ENCODE measurements at places on chromosomes 4 and X. TPM values are rescaled to one million over a fixed set of nuclear protein-coding genes. Genes with fewer than 3 reads are reported as not detected.

Gene AREG
- 129 TPM for total RNA-seq

Gene YIPF7
- not detected for total RNA-seq

Gene PGAM4
- not detected for total RNA-seq

Gene UNC5C
- 11.4 TPM for total RNA-seq

Gene GPC3
- total RNA-seq = 3.5 TPM

Gene SLC6A8
- 29.3 TPM for total RNA-seq

Gene DRP2
- total RNA-seq = 1.3 TPM

Gene PPP1R2C
- not detected for total RNA-seq

Gene FGFR3
- total RNA-seq = 0.88 TPM

Gene ZXDB
- 6.2 TPM for total RNA-seq

Gene RTL9
- 0.39 TPM for total RNA-seq

Gene HSFX3
- not detected for total RNA-seq

Gene SPANXA2
- total RNA-seq = not detected

Gene CCNB3
- total RNA-seq = 0.24 TPM

Data from epithelial cell of alveolus of lung (primary cell).